ENCODE measurements at places on chromosomes 12 and 14. TPM values are rescaled to one million over a fixed set of nuclear protein-coding genes. Genes with fewer than 3 reads are reported as not detected.

- DNase-seq: peak; percentile 52
Measured at GRCh38 chr12:4849115-4849541, 60.6 kb upstream of the KCNA1 start.

GRCh38 chr14:80772504-80772903, 169.0 kb downstream of the CEP128 start:
- DNase-seq: no peak

DNA sequence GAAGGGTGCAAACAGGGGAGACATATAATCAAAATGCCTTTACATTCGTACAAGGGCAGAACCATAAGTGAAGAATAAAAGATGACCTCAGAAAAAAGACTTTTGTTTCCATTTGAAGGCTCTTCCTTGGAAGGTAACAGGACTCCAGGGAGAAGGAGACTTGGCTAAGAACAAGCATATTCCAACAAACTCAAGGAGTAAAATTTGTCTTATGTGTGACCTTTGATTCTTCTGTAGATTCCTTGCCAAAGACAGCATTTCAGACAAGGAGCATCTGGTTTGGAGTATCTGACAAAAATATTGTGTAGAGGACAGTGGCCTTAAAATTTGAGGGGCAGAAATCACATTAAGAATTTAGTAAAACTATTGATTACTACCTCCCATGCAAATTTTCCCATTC, 991.9 kb downstream of the FLRT2 start:
- no peak for DNase-seq

DNA sequence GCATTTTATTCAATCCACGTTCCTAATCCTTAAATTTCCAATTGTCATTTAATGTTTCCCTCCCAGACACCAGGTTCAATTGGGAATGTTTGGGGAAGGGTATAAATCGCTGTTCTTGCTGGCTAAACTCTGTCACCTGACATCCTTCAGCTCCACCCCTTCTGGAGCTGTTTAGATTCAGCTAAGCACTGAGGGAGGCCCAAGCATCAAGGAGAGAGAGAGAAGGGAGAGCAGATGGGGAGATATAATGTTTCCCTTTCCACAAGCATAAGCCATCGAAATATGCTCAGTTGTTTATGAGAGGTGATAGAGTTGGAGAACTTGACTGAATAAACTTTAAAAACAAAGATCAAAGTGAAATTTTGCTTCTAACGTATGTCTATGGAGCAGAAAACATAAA, 1.8 kb downstream of the ABCC9 start:
- peak; percentile 4 for DNase-seq

- DNase-seq: no peak
Measured at GRCh38 chr14:89351516-89352404, 65.3 kb downstream of the FOXN3 start.

- no peak for DNase-seq
Measured at GRCh38 chr12:47652521-47653234, 53.2 kb downstream of the RPAP3 start.

DNA sequence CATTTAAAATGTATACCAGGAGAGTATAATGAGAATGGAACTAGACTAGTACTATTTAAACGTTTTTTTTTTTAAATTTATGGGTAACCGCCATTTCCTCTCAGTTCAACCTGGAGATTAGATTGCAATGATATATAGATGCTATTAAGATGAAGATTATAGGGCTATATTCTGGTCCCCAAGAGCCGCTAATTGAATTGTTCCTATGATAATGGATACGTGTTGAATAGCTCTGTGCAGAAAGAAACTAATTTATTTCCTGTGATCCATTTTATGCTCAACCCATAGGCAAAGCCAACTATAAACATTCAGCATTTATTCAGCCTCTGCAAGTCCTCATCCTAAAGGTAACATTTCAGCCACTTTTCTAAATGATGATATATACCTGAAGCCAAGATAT, 1595.1 kb upstream of the SEL1L start:
- no peak for DNase-seq

DNA sequence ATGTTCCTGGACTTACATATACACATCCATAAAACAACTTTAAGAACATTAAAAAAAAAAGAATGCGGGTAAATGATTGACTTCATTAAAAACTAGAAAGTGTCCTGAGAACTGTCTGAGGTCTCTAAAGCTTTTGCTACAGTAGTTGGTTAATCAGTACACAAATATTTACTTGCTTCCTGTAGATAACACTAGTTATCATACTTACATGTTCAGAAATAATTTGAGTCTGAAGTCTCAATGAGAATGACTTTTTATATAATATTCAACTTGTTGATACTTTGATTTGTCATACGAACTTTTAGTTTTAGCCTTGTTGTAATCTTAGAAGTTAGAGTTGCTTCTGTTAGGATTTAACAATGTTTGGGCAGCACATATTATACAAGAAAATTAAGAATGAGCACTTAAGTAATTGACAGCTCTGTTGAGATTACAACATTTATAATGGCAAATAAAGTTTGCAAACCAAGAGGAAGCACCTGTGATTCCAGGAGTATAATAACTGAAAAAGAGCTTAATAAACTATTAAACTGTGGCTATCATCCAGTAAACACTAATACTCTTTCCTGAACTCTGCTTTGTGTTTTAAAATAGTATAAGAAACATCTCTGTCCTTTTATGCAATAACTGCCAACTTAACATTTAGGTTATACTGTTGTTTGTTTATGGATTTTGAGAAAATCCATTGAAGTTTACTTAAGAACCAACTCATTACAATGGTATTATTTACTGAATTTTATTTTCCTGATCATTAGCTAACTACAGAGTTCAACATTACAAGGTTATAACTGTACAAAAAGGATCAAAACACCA, 131.7 kb downstream of the MIPOL1 start:
- no peak for DNase-seq

DNA sequence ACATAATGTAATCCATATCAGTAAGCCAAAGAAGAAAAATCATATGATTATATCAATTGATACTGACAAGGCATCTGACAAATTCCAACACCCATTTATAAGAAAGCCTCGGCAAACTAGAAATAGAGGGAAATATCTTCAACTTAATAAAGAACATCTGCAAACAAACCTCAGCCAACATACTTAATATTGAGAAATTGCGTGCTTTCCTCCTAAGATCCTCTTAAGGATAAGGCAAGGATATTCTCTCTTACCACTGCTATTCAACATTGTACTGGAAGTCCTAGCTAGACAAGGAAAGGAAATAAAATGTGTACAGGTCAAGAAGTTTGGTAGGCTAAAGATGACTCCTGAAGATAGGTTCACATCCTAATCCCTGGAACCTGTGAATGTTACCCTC, 115.9 kb downstream of the DERA start:
- DNase-seq: no peak

DNA sequence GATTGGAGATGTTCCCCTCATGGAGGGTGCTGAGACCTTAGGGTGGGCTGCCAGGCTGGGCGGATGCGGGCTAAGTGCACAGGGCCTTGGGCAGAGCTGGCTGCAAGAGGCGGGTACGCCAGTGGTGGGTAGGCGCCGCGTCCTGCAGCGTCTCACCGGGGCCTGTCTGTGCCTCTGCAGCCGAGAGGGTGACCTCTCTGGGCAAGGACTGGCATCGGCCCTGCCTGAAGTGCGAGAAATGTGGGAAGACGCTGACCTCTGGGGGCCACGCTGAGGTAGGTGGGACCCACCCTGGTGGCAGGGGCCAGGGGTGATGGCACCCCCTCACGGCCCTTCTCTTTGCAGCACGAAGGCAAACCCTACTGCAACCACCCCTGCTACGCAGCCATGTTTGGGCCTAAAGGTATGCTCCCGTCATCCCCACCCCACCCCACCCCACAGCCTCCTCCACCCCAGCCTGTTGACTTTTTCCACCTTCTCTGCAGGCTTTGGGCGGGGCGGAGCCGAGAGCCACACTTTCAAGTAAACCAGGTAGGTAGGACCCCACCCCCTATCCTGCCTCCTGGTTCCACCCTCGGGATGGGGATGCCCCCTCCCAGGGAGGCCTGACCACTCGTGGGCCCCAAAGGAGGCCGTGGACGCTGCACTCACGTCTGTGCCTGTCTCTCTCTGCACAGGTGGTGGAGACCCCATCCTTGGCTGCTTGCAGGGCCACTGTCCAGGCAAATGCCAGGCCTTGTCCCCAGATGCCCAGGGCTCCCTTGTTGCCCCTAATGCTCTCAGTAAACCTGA, 1.5 kb downstream of the CRIP1 start:
- DNase-seq: no peak

- DNase-seq: peak; percentile 67
Measured at GRCh38 chr14:68471029-68471963, 321.6 kb downstream of the ZFP36L1 start.

GRCh38 chr12:50039151-50039835, 14.0 kb upstream of the RACGAP1 start:
- DNase-seq: peak; percentile 92

DNA sequence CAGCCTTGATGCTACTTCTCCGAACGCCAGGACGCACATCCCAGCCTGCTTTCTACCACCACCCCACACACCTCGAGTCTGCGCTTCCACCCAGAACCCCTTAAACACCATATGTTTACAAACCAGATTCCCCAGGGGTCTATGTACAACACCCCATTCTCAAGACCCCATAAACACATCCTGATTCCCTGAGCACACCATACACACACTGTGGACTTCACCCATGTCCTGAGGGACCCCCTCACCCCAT, 733 bp downstream of the TTC7B start:
- no peak for DNase-seq

DNA sequence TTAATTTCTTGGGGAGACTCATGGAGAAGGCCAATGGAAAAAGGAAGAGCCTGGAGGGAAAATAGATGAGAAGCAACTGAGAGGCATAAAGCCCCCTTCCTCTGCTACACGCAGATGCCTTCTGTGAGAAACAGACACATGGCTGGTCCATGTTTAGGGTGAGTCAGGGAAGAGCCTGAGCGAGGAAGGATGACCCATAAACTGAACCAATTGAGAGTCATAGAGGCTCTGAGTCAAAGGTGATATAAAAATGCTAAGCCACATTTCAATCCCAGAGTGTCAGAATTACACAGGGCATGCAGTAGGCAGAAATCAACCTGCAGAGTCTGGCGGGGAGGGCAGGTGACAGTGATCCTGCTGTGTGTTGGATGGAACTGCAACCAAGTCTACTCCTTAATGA, 30.1 kb upstream of the NEDD1 start:
- DNase-seq: no peak

- no peak for DNase-seq
Measured at GRCh38 chr14:69868363-69868963, 10.8 kb upstream of the SMOC1 start.

- DNase-seq: no peak
Measured at GRCh38 chr14:51082349-51082748, 12.6 kb downstream of the TRIM9 start.

DNA sequence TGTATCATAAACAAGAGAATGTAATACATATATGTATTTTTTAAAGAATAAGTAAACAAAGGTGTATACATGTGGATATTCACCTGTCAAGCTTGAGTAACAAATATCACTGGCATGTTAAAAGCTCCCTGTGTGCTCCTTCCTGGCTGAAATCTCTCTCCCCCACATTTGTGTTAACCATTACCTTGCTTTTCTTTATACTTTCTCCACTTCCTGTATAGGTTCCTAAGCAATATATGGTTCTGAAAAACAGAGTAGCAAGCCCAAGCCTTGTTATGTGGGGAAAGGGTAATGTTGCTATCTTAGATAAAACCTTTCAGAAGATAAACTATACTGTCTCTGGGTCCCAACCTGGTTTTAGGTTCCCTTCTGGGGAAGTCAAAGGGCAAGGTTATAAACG, 32.3 kb upstream of the TBC1D30 start:
- DNase-seq: no peak

- DNase-seq: no peak
Measured at GRCh38 chr12:28794211-28794610, 354.9 kb upstream of the FAR2 start.

DNA sequence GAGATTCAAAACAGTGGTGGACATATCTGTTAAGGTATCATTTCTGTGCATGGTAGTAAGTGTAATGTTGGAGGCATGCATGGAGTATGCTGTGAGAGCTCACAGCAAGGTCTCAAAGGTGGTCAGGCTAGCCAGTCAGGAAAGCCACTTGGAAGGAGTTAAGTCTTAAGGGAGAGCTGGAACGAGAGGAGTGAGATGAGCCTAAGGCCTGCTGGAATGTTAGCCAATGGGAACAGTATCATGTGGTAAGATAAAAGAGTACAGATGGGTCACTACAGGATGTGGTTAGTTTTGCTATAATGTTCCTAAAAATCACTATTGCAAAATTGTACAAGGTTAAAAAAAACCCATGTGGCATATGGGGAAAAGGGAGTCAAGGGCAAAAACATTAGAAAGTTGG, 311.7 kb upstream of the E2F7 start:
- no peak for DNase-seq

GRCh38 chr14:72254202-72254936, 322.1 kb downstream of the RGS6 start:
- DNase-seq: no peak

SLC5A8 gene
- total RNA-seq: not detected

PROX2 gene
- not detected for total RNA-seq

KLHL33 gene
- total RNA-seq: not detected

KRT1 gene
- total RNA-seq: not detected

IFT81 gene
- total RNA-seq: 11.3 TPM

INF2 gene
- 78.6 TPM for total RNA-seq

LGR5 gene
- 2.9 TPM for total RNA-seq

SOAT2 gene
- total RNA-seq: not detected

OSBPL8 gene
- total RNA-seq: 32.5 TPM

ARHGDIB gene
- total RNA-seq: 2.1 TPM

MANSC4 gene
- not detected for total RNA-seq

OR10A7 gene
- total RNA-seq: not detected

C3AR1 gene
- not detected for total RNA-seq

TAS2R42 gene
- total RNA-seq: not detected
